Heart left ventricle (tissue), 16 donors: ENCODE measurements at places on chromosomes 13 and 19. TPM values are rescaled to one million over a fixed set of nuclear protein-coding genes. Genes with fewer than 3 reads are reported as not detected.

- peak; percentile 44 for DNase-seq
Observed at GRCh38 chr19:17579661-17580244, 24.3 kb downstream of the COLGALT1 start.

DNA sequence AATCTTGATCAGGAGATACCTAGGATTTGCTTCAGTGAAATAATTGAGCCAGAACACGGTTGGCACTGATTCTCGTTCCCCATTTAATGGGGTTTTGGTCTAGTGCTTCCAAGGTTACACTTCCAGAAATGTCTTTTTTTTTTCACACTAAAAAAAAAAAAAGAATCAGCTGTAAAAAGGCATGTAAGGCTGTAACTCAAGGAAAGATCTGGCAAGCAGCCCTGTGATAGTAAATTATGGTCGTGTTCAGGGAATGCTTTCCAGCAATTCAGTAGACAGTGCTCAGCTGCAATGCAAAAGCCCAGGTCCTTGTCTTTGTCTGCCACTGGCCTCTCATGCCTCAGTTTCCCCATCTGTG, 27.2 kb upstream of the NDUFS7 start:
- no peak for DNase-seq

DNA sequence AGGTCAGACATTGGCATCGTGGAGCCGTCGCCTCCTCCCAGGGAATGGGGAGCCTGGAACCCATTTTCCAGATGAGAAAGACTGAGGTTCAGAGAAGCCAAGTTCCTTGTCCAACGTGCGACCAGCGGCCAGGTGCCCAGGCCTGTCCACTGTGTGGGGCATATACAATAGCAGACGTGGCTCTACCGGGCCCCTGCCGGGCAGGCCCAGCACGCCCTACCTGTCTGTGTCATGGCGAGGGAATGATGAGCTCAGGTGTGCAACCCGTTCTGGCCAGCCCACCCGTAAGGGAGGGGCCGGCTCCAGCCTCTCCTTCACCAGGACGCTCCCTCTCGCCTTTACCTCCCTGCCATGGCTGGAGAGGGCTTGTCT, 837 bp downstream of the GNA15 start:
- DNase-seq: peak; percentile 57

- no peak for DNase-seq
Observed at GRCh38 chr13:112876305-112877000, 92.6 kb upstream of the MCF2L start.

Gene LPAR6
- total RNA-seq: 18.5 TPM
